ENCODE measurements at places on chromosomes 2 and 18. TPM values are rescaled to one million over a fixed set of nuclear protein-coding genes. Genes with fewer than 3 reads are reported as not detected.

The MEP1B gene
- total RNA-seq, result not detected

The CDCA7 gene
- 4.0 TPM for total RNA-seq

The LIMS2 gene
- total RNA-seq, result 3.1 TPM

The IL36A gene
- not detected for total RNA-seq

The EVA1A gene
- total RNA-seq, result 52.1 TPM

DNA sequence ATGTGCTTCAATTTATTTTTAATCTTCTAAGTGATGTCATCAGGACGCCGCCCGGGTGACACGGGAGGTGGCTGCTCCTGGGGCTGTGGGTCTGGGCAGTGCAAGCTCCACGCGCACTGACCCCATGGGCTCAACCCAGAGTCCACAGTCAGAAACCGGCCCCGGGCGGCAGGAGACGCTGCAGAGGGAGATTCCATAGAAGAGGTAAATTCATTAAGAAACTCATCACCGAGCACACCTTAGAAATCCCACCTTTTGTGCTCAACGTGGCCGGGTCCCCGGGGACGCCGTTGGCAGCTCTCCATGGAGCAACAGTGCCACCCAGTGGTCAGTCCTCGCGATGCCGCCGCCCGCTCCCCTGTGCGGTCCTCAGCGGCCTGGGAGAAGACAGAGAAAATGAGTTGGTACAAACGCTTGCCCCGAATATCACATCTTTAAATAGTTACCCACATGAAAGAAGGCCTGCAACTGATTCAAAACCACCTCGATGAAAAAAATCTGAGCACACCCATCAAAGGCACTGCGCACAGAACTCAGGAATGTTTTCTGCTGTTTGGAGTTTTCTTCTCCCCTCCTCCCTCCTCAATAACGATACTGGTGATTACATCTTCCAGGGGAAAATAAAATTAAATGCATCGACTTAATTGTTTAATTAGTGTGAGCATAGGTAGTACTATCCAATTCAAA lies 92.6 kb downstream of the CMPK2 start:
- peak; percentile 32 for DNase-seq

GRCh38 chr2:122704109-122704563 lies 948.7 kb downstream of the TSN start:
- DNase-seq, result no peak

- no peak for DNase-seq
Measured at GRCh38 chr2:101623031-101623521, 74.4 kb upstream of the MAP4K4 start.

GRCh38 chr2:220296174-220296573 lies 668.7 kb downstream of the SLC4A3 start:
- DNase-seq, result no peak

Data from dermis microvascular lymphatic vessel endothelial cell (primary cell).